Glutamatergic neuron (in vitro differentiated cells): ENCODE measurements at places on chromosomes 7 and 10. TPM values are rescaled to one million over a fixed set of nuclear protein-coding genes. Genes with fewer than 3 reads are reported as not detected.

- no peaks in the 10 kb centered on the region for H3K27me3 ChIP-seq
- H3K4me3 ChIP-seq, result no peak overlapping the region
- no peaks in the 10 kb centered on the region for H3K4me1 ChIP-seq
- no peaks in the 10 kb centered on the region for H3K36me3 ChIP-seq
These were observed 309.8 kb downstream of the AHR start for GRCh38 chr7:17608114-17608833.

DNA sequence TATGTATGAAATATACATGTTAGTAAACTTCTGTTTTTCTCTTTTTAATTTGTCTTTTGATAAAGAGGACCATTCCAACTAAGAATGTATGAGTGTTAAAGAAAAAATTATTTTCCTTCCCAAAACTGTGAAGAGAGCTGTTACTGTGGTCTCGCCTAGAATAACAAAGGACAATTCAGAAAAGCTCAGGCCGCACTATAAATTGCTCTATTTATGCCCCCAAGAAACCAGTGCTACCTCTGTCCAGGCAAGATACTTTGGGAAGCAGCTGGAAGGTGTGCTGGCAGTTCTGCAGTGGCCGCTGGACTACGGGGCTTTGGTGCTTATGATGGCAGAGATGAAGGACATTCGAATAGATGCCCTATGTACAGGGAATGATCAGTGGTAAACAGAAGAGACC is 252.1 kb downstream of the DOCK4 start:
- peaks cover 2% of the 10 kb centered on the region for H3K27me3 ChIP-seq
- no peak overlapping the region for H3K27ac ChIP-seq
- DNase-seq, result no peak
- no peaks in the 10 kb centered on the region for H3K36me3 ChIP-seq

DNA sequence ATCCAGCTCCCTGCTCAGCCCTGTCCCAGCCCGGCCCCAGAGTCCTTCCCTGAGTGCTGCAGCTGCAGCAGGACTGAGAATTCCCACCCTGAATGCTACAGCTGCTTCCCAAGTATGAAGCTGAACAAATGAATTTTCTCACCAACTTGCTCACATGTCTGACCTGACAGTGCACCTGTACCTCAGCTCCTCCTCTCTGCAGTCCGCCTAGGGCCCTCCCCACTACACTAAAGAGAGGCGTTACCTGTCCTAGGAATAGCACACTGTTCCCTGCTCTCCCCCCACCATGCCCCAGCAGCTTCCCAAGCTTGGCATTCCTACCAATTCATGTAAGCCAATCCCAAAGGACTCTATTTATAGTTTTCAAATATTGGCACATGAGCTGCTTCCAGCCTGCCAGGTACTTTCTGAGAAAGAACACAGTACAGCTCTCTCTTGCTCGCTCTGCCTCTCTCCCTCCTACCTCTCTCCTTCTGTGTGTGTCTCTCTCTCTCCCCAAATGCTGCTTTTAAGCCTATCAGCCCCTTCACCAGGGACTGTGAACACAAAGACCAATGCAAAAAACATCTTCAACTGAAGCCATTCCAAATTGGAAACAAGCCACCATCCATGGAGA is 400.1 kb downstream of the TNS3 start:
- no peak for DNase-seq
- no peak overlapping the region for H3K27ac ChIP-seq
- H3K27me3 ChIP-seq, result peaks cover 8% of the 10 kb centered on the region
- peaks cover 8% of the 10 kb centered on the region for H3K36me3 ChIP-seq

- peaks cover 31% of the 10 kb centered on the region for H3K4me1 ChIP-seq
- H3K27ac ChIP-seq, result peak overlapping the region; percentile 15
- H3K27me3 ChIP-seq, result no peaks in the 10 kb centered on the region
- DNase-seq, result no peak
- H3K4me3 ChIP-seq, result no peak overlapping the region
- H3K36me3 ChIP-seq, result no peaks in the 10 kb centered on the region
These were observed 28.2 kb upstream of the SEMA3D start for GRCh38 chr7:85215098-85215497.

DNA sequence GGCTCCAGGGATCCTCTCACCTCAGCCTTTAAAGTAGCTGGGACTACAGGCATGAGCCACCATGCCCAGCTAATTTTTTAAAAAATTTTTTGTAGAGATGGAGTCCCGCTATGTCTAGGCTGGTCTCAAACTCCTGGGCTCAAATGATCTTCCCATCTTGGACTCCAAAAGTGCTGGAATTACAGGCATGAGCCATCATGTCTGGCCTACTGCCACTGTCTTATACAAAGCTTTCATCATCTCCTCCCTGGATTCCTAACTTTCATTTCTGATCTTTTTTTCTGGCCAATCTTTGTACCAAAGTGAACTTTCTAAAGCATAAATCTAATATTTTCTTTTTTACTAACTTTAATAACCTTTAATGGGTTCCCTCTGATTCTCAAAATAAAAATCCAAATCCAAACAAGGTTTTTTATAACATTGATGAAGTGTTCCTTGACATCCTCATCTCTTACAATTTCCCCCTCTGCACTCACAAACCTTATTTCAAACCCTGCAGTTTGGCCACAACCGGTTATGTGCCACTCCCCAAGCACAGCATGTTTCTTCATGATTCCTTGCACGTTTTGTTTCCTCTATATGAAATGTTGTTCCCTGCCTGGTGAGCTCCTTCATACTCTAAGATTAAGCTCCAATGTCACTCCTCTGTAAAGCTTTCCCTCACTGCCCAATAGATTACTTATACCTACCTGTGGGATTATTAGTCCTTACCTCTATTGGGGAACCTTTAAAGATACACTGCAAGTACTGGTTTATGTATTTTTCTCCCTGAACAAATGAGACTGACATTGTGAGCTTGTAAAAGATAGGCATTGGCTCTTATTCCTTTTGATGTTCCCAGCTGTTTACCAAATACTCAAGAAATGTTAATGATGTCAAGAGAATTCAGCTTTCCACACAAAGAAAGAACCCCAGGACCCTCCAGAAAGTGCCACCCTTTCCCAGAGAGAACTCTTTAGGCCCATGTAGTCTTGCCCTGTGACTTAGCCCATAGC is 101.7 kb downstream of the HOXA1 start:
- peaks cover under 1% of the 10 kb centered on the region for H3K4me1 ChIP-seq
- H3K27ac ChIP-seq, result no peak overlapping the region
- H3K36me3 ChIP-seq, result peaks cover 15% of the 10 kb centered on the region

DNA sequence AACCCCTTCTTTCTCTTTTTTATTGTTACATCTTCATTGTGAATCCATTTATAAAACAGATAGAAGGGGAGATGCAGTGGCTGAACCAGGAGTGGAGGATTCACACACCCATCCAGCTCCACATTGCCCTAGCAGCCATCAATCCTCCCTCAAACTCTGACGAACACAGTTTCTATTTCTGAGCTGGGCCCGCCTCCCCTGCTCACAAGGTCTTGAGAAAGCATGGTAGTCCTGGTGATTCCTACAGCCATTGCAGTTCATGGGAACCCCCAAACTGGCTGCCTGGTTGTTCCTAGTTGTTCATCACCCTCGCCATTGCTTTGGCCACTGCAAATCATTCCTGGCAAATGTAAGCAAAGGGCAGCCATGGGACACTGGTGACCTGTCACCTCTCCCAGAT is 258.5 kb upstream of the AOAH start:
- no peak for DNase-seq
- peaks cover 40% of the 10 kb centered on the region for H3K4me1 ChIP-seq
- no peak overlapping the region for H3K4me3 ChIP-seq
- no peaks in the 10 kb centered on the region for H3K27me3 ChIP-seq
- H3K27ac ChIP-seq, result no peak overlapping the region

DNA sequence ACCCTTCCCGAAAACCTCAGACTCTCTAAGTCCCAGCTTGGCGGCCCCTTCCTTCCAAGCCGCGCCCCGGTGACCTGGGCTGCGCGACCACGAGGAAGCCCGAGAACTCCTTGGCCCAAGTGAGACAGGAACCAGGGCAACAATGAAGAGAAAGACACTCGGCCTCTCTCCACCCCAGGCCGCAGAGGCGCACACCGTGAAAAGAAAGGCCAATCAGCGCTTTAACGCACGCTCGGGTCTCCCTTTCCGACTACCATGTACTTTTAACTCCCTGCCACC is 166.4 kb upstream of the PPP1R3A start:
- no peaks in the 10 kb centered on the region for H3K36me3 ChIP-seq
- H3K27me3 ChIP-seq, result peaks cover 18% of the 10 kb centered on the region
- DNase-seq, result no peak
- peak overlapping the region; percentile 94 for H3K27ac ChIP-seq
- H3K4me1 ChIP-seq, result peaks cover 20% of the 10 kb centered on the region

Gene SPDYE16
- 0.20 TPM for total RNA-seq

Gene AKR1D1
- not detected for total RNA-seq

GRCh38 chr10:930625-931325 is 730 bp downstream of the LARP4B start:
- peaks cover 9% of the 10 kb centered on the region for H3K27me3 ChIP-seq
- H3K27ac ChIP-seq, result peak overlapping the region; percentile 89
- peak; percentile 40 for DNase-seq
- peak overlapping the region; percentile 97 for H3K4me3 ChIP-seq

DNA sequence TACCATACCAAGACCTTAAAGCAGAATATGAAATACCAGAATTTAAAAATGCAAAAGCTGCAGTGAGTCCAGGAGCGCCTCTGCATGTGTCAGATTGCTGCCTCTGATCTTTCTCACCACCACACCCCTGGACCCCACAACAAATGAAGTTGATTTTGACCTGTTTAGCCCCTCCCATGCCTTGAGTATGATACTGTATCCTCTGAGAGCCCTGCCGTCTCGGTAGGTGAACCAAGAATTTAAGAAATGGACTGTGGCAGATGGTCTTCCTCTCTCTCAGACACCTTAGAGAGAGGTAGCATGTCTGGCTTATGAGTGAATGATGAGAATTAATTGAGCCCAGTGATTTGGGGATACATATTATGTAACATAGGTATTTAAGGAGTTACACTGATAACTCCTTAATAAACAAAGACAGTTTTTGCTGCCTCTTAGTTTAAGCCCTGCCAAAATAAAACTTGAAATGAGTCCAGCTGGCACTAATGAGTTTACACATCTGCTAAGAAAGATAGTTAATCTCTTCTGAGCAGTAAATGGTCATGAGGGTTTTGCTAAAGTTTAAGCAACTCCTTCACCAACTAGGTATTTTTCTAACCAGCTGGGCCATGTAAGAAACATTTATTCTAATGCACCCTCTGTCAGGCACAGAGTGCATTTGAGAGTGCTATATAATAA is 4.5 kb upstream of the TFPI2 start:
- H3K27me3 ChIP-seq, result peaks cover 4% of the 10 kb centered on the region
- H3K4me3 ChIP-seq, result no peak overlapping the region
- no peak overlapping the region for H3K27ac ChIP-seq
- H3K36me3 ChIP-seq, result no peaks in the 10 kb centered on the region
- no peak for DNase-seq

Gene KCNH2
- total RNA-seq, result 73.7 TPM

Gene SRGN
- total RNA-seq, result not detected

GRCh38 chr10:28587970-28588290 is 55.0 kb downstream of the WAC start:
- no peak for DNase-seq
- H3K4me1 ChIP-seq, result peaks cover 6% of the 10 kb centered on the region
- no peak overlapping the region for H3K4me3 ChIP-seq

DNA sequence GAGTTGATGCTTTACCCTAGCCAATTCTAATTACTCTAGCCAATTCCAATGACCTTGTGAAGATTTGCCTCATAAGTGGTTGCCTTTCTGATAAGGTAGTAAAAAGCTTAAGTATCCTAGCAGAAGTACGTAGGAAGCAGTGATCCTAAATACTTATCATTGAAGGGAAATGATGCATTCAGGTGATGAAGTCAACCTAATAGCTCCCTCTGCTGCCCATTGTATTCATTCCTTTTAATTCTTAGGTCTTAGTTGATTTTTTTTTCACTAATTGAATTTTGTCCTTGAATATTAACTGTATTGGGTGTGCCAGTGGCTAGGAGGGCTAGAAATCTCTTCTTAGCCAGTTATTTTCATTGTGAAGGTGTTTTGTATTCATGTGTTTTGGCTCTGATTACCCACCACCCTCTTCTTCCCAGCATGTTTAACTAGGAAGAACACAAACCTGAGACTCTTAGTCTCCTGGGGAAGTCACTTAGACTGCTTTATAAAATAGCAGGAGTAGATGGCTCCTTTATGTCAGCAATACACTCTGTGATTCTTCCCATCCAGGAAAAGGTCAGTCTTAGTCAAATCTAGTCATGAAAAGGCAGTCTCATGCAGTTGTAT is 46.3 kb downstream of the PLEKHA8 start:
- no peak for DNase-seq
- peaks cover 5% of the 10 kb centered on the region for H3K36me3 ChIP-seq
- H3K27ac ChIP-seq, result no peak overlapping the region
- H3K4me3 ChIP-seq, result no peak overlapping the region
- H3K4me1 ChIP-seq, result no peaks in the 10 kb centered on the region

Gene PTPN20
- not detected for total RNA-seq

Gene MALSU1
- total RNA-seq, result 46.3 TPM

DNA sequence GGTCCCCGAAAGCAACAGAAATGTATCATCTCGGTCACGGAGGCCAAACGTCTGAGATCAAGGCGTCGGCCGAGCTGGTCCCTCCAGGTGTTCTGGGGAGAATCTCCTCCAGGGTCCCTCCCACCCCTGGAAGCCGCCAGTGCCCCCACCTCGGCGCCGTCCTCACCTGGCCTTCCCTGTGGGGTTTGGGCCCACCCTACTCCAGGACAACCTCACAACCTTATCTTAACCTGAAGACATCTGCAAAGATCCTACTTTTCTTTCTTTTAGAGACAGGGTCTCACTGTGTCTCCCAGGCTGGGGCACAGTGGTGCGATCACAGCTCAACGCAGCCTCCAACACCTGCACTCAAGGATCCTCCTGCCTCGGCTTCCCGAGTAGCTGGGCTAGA is 33.4 kb downstream of the ADAP1 start:
- H3K27me3 ChIP-seq, result peaks cover 8% of the 10 kb centered on the region
- no peaks in the 10 kb centered on the region for H3K36me3 ChIP-seq
- no peak overlapping the region for H3K4me3 ChIP-seq
- H3K4me1 ChIP-seq, result peaks cover 2% of the 10 kb centered on the region
- H3K27ac ChIP-seq, result no peak overlapping the region
- DNase-seq, result peak; percentile 1

DNA sequence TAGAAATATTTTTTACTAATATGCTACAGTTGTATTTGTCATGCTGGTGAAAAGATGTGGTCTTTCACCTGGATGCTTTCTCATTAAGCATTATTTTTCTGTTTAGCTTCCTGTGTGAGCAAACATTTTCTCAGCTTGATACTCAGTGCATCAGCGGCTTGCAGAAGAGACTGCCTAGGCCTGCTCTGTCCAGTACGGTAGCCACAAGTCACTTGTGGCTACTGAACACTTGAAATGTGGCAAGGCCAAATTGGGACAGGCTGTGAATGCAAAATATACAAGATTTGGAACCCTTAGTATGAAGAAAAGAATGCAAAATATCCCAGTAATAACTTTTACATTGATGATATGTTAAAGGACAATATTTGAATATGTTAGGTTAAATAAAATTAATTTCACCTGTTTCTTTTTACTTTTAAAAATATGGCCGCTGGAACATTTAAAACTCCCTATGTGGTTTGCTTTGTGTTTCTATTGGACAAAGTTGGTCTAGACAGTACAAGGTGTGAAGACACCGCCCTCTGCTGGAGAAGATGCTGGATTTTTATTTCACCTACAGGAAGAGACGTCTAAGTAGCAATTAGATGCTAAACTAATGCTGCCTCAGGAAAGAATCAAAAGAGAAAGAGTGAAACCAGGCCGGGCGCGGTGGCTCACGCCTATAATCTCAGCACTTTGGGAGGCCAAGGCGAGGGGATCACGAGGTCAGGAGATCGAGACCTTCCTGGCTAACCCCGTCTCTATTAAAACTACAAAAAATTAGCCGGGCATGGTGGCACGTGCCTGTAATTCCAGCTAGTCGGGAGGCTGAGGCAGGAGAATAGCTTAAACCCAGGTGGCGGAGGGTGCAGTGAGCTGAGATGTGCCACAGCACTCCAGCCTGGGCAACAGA is 5.3 kb downstream of the SRGN start:
- no peaks in the 10 kb centered on the region for H3K36me3 ChIP-seq
- peaks cover 1% of the 10 kb centered on the region for H3K27me3 ChIP-seq
- H3K4me1 ChIP-seq, result no peaks in the 10 kb centered on the region
- no peak overlapping the region for H3K4me3 ChIP-seq
- peak; percentile 62 for DNase-seq
- H3K27ac ChIP-seq, result no peak overlapping the region
